ENCODE measurements at places on chromosomes 2 and 18.

DNA sequence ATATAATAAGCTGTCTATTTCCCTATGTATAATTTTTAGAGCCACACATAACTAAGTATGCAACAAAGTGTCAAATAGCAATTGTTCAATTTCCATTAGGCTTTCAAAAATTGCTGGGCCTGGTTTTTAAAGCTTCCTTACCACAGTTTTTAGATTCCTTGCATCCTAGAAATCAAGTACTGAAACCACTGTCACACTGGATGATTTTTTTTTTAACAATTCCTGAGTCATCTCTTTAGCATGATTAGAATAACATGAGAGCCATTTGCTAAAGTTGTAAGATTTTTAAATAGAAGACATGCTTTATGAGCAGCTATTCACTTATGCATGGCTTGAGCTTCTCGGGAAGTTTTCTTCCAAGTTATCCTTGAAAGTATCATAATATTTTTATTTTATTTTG, 319.5 kb upstream of the NXPH2 start:
- no peak for DNase-seq

DNA sequence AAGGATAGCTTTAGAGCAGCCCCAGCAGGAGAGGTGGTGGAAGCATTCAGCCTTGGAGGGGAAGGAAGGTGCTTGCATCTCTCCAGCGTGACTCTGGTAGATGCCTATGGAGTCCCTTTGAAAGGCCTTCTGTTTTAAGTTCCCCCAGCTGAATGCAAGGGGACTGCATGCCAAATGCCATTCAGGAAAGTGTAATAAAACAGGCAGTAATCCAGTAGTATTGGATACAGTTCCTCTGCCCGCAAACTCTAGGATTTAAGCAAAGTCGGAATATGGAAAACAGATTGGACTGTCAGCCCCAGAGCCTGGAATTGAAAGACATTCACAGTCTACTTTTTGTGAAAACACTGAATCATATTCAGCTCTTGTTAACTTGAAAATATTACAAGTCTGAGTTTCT, 125.2 kb upstream of the GAREM1 start:
- DNase-seq: no peak

DNA sequence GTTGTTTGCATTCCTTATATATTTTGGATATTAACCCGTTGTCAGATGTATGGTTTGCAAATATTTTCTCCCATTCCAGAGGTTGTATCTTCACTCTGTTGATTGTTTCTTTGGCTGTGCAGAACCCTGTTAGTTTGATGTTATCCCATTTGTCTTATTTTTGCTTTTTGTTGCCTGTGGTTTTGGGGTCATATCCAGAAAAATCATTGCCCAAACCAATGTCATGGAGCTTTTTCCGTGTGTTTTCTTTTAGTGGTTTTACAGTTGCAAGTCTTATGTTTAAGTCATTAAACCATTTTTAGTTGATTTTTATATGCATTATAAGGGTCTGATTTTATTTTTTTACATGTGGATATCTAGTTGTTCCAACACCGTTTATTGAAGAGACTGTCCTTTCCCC, 35.8 kb downstream of the PPIG start:
- DNase-seq: no peak

DNA sequence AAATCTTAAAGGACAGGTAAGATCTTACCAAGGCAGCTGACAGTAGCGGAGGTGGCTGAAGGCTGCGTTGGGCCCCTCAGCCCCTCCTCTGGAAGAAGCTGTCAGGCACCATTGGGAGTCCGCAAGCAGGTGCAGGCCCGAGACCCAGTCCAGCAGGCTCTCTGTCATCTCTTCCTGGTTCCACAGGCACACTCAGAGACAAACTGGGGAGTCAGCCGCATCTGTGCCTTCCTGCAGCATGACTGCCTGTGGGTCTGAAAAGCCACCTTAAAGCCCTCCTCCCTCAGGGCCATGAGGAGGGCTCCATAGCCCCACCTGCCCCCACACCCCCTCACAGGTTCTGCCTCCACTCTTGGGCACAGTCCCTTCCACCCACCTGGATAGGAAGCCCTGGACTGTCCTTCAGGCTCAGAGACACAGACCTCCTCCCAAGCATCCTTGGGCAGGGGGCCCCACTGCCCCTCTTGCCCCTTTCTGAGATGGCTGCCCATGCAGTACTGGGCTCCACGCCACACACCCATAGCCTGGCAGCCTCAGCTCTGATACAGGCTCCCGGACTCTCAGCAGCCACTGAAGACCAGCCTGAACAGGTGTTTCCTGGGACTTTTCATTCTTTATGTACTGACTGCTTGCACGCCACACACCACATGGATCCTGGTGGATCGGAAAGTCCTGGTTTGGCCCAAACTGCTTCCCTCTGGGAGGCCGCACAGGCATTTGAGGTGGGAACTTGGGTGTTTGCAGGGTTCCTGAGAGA, 239.8 kb downstream of the SEPTIN10 start:
- DNase-seq: peak; percentile 2

DNA sequence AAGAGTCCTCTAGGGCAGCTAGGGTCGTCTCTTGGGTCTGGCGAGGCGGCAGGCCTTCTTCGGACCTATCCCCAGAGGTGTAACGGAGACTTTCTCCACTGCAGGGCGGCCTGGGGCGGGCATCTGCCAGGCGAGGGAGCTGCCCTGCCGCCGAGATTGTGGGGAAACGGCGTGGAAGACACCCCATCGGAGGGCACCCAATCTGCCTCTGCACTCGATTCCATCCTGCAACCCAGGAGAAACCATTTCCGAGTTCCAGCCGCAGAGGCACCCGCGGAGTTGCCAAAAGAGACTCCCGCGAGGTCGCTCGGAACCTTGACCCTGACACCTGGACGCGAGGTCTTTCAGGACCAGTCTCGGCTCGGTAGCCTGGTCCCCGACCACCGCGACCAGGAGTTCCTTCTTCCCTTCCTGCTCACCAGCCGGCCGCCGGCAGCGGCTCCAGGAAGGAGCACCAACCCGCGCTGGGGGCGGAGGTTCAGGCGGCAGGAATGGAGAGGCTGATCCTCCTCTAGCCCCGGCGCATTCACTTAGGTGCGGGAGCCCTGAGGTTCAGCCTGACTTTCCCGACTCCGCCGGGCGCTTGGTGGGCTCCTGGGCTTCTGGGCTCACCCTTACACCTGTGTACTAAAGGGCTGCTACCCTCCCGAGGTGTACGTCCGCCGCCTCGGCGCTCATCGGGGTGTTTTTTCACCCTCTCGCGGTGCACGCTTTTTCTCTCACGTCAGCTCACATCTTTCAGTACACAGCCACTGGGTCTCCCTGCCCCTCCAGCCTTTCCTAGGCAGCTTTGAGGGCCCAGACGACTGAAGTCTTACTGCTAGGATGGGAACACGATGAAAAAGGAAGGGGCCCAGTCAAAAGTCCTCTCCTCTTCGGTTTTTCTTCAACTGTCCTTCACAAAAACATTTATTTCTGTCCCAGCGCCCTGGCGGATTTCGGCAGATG, 8.1 kb downstream of the SIX2 start:
- DNase-seq: no peak

- no peak for DNase-seq
These were observed 39.3 kb downstream of the RPL31 start for GRCh38 chr2:101041413-101041812.

- no peak for DNase-seq
These were observed 104.9 kb downstream of the RPRM start for GRCh38 chr2:153373510-153374279.

DNA sequence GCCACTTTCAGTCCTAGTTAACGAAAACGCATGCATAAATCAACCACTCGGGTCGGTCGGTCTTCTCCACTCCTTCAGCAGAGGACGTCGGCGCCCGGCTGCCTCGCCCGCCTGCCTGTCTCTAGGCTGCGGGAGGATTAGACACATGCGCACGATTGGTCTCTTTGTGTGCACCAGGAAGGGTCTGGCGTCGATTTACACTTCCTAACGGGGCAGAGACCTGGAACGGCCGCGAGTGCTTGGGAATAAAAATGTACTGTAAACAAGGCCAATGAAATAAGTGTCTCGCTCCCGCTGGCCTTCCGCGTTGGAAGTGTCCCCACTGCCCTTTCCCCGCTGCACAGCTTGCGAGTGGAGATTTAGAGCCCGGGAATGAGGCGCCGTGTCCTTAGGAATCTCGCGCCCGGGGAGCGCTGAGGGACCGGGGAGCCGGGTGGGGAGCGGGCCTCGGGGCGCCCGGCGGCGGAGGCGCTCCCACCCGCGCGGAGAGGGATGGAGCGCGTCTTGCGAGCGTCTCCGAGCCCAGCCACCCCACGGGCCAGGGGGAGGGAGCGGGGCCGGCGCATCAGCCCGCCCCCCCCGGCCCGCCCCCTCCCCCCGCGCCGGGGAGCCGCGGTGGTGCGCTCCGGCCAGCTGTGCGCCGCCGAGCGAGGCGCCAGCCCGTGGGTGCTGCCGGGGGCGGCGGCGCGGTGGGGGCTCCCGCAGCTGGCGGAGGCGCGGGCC, at the start of gene DOK6:
DOK6 (plus strand) TSS at position 636 of the 723 bp plus-strand sequence.
- DNase-seq: no peak

GRCh38 chr2:149634103-149634502, 46.5 kb upstream of the MMADHC start:
- no peak for DNase-seq

DNA sequence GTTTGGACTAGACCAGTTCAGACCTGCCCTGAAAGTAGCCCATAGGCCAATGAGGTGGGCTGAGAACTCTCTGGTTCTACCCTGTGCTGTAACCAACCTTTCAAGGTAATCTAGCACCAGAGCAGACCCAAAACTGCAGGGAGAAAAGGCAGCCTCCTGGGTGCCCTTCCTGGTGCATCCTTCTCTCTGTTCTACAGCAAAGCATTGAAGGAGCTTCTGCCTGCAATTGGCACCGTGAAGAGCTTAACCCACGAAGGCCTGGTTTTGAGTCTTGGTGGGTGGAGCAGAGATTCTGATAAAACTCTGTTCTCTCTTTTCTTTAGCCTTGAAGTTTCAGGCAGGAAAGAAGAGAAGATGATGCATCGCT, 55.5 kb downstream of the LIPG start:
- DNase-seq: no peak

- DNase-seq: no peak
These were observed at the start of gene REEP1 for GRCh38 chr2:86337244-86337835. TSS of gene REEP1 (minus strand) at chr2:86337626. CDS start at chr2:86337510, 116 bp downstream.

- no peak for DNase-seq
These were observed 490 bp downstream of the NDUFS1 start for GRCh38 chr2:206158563-206159345.

GRCh38 chr2:10507106-10507505, 59.0 kb upstream of the ODC1 start:
- DNase-seq: no peak

Data from CD8-positive, alpha-beta T cell (primary cell).